ENCODE measurements at places on chromosomes 5 and 9.

DNA sequence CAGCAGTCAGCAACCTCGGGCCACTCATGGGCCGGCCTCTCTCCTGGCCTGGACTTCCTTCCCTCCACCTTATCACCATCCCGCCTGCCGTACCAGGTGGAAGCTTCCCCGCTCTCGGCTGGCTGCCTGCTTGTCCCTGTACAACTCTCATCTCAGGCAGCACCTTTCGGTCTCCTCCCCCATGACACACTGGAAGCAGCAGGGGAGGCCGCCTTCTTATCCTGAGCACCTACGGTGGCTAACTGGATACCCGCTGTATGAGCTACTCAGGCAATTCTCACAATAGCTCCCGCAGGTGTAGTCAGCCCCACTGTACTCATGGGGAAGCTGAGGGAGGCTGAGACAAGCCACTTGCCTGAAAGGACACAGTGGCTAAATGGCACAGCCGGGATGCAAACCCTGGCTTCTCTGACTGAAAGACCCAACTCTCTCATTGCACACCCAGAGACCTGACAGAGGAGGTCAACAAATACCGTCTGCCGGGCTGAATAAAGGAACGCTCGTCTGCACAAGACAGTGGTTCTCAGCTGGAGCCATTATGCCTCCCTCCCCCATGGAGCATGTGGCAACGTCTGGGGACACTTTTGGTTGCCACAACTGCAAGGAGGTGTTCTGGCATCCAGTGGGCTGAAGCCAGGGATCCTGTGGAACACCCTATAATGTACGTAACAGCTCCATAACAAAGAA lies 9.6 kb downstream of the STK10 start:
- DNase-seq = no peak

DNA sequence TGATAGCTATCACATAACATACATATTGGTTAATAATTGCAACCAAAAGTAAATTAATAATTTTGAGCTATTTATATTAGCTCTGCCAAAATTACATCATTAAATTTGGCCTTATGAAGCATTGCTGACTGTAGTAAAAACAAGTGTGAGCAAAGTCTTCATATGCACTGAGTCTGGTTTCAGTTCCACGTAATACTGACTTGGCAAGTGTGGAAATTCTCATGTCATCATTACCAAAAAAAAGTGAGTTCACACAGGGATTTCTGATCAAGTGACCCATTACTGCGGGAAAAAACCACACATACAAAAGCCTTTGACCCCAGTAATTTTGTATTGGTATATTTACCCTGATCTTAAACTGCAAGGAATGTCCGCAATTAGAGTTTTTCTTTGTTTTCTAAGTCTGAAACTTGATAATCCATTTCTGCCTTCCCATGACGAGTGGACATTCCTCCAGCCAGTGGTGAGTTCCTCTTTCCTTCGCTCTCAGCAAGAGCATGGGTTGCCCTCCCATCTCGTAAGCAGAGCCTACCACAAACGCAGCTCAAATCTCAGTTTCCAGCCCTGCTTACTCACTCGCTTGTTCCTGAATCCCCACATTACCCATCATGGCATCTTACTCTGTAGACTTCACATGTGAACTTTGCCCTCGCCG lies 220.2 kb upstream of the DMRT1 start:
- DNase-seq = no peak

DNA sequence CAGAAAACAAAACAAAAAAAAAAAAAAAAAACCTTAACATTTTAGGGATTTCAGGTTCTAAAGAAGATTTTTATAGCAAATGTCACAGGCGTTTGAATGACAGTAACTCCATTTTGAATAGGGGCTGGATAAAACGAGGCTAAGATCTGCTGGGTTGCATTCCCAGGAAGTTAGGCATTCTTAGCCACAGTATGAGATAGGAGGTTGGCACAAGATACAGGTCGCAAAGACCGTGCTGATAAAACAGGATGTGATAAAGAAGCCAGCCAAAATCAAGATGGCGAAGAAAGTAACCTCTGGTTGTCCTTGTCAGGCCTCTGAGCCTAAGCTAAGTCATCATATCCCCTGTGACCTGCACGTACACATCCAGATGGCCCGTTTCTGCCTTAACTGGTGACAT lies 425.6 kb upstream of the PTPRD start:
- no peak for DNase-seq

- DNase-seq = no peak
Observed at GRCh38 chr9:93731963-93732362, 155.6 kb downstream of the PHF2 start.

- DNase-seq = peak; percentile 38
Observed at GRCh38 chr9:115524453-115525059, 406.6 kb upstream of the TNC start.

GRCh38 chr9:4138180-4138579 lies 161.7 kb downstream of the GLIS3 start:
- no peak for DNase-seq

DNA sequence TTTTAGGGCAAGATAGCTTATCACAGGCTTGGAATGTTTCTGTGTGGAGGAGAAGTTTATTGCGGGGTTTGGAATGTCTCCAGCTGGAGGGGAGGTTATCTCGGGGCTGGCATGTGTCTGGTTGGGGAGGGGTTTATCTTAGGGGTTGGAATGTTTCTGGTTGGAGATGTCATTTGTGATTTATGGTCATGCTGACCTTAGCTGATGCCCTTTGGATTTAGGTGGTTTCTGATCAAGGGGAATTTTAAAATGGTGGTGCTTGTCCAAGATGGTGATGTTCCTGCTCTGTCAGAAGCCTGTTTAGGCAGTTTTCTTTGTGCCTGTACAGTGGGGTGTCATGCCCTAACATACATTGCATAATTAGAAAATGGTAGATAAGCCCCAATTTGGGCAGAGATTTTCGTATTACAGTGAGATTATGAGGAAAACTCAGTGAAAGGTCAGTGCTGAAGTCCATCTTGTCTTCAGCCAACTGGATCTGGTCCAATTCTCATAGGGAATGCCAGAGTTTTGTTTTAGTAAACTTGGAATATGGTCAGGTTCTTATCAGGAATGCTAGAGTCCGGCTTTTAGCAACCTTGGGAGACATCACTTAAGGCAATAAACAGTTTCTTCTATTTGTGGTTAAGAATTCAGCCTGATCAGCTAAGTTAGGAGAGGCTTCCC lies 14.3 kb downstream of the CDK20 start:
- DNase-seq = no peak

- no peak for DNase-seq
Observed at GRCh38 chr9:113589890-113590289, 126.4 kb downstream of the RGS3 start.

DNA sequence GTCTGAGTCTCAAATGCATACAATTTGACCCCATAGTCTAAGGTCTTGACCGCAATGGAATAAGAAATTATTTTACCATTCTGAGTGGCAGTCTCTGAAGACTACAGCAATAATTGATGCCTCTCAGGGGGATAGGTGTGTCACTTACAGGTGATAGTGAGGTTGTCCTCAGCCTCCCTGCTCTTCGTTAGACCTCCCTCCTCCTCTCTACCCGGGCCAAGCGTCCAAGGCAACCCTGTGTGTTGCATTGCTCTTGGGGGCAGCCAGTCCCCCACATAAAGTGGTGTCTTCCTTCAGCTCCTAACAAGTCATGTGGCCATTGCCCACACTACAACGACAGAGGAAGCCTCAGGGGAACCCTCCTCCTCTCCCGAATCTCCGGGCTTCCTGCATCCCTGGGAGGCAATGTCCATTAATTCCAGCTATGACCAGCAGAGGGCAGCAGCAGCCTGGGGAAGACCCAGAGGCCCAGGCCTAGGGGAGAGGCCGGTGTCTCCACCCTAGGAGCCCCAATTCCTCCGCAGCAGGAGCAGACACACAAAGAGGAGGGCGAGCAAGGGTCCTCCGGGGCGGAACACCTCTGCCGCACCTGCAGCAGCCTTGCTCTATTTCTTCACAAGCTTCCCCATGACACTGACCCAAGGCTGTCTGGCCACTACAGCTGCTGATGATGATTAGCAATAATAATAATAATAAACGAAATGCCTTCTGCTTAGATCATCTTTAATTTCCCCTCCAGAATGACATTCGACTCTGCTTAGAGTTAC lies 134.8 kb downstream of the KCNIP1 start:
- DNase-seq = peak; percentile 94

DNA sequence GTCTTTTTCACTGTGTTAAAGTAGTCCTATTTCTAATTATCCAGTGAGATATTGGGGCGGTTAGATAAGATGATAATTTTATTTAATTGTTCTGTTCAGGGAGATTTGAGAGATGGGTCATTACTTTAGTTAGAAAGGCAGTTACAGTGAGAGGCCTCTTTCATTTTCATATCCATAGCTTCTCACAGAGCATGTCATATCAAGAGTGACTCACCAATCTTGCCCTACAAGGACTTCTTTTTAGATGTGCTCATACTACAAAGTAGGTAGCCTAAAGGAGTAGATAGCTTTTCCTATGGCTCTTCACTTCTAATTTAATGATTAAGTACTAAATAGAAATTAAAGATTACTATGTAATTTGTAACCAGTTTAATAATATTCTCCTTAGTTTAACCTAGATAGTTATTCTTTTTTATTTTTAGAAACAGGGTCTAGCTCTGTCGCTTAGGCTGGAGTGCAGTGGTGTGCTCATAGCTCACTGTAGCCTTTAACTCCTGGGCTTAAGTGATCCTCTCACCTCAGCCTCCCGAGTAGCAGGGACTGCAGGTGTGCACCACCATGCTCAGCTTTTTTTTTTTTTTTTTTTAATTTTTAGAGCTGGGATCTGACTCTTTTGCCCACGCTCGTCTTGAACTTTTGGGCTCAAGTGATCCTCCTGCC lies 71.0 kb downstream of the FER start:
- DNase-seq = no peak

DNA sequence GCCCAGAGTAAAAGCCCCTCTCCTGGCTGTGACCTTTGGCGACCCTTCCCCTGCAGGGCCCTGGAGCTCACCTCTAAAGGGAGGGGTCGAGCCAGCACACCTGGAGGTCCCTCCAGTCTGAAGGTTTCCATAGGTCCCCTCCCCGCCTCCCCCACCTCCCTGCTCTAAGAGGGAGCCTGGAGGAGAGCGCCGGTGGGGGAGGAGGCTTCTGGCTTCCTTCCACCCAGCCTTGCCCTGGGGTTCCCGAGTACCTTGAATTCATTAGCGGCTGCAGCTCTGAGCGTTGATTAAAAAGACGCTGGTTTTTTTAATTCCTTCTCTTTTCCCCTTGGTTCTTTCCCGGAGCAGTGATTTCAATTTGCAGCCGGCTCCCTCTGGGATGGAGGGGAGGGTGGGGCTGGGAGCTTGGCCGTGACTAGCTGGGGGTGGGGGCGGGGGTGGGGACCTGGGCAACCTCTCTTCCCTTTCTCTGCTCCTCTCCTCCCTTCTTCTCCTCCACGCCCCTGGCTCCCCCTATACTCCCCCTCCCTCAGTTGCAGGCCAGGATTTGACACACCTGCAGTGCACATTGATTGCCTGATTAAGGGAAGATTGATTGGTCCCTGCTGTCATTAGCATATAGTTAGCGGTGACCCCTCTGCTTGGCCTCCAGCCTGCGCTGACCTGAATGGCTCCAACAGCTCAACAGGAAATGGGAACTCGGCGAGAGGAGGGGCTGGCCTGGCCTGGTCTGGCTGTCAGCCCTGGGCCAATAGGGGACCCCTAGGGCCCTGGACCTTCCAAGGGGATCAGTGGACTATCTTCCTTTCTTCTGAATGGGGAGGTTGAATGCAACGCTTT lies 67.5 kb upstream of the RAPGEF1 start:
- DNase-seq = peak; percentile 31

DNA sequence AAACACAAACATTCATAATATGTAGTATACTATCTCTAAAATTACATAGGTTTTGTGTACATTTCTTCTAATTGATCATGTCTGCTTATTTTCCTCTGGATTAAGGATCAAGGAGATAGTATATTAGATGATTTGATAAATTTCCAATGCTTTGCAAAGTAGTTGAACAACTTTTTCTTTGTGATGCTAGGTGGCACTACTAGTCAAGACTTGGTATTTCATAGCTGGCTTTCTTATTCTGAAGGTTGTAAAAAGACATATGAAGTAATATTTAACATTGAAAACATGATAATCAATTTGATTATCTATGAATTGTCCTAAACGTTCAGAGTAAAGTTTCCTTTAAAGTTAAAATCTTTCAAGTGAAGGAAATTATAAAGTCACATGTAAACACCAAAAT lies 106.1 kb upstream of the FGF10 start:
- DNase-seq = no peak

- DNase-seq = no peak
Observed at GRCh38 chr5:45334939-45335338, 361.2 kb downstream of the HCN1 start.

DNA sequence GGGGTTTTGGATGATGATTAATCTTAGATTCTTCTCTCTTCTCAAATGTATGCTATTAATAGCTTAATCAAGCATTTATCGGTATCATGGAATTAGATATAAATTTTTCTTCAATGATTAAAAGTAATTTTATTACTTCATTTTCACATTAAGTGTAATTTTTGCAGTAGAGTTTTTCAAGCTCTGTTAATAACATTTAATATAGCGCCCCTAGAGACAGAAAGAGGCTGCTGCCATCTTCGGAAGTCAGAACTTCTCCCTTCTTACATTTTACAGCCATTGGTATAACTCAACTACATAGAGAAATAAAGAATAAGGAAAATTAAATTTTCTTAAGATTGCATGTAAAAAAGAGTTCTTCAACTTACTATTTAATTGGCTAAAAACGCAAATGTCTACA lies 540.3 kb downstream of the GABRG2 start:
- DNase-seq = no peak

- DNase-seq = no peak
Observed at GRCh38 chr5:11319836-11320580, 559.0 kb upstream of the DAP start.

DNA sequence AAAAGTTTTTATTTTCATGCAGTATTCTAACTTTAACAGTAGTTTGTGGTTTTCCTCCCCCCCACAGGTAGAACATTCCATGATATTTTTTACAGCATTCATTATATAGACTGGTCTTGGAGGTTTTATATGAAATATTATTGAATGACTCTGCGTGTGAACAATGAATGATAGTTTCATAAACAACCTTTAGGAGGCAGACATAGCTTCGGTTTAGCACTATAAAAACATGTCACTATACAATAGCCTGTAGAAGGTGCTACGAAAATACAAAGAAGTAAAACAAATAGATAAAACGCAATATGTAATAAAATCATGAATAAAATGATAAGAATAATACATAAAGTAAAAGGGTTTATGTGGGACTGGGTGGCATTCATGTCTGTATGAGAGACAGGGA lies 8.5 kb downstream of the KLF4 start:
- no peak for DNase-seq

- no peak for DNase-seq
Observed at GRCh38 chr9:35195683-35196082, 33.9 kb downstream of the UNC13B start.

GRCh38 chr9:131854334-131854733 lies 114.5 kb upstream of the RAPGEF1 start:
- no peak for DNase-seq

- no peak for DNase-seq
Observed at GRCh38 chr9:124209279-124209678, 48.5 kb upstream of the NEK6 start.
